ENCODE measurements at places on chromosomes 12 and 14. TPM values are rescaled to one million over a fixed set of nuclear protein-coding genes. Genes with fewer than 3 reads are reported as not detected.

KRT73 gene
- not detected for polyA plus RNA-seq

LHX5 gene
- not detected for polyA plus RNA-seq

- DNase-seq = no peak
Observed at GRCh38 chr12:62709311-62709710, 225.6 kb downstream of the PPM1H start.

- no peak for DNase-seq
Observed at GRCh38 chr14:99544991-99545390, 59.0 kb downstream of the CCDC85C start.

DNA sequence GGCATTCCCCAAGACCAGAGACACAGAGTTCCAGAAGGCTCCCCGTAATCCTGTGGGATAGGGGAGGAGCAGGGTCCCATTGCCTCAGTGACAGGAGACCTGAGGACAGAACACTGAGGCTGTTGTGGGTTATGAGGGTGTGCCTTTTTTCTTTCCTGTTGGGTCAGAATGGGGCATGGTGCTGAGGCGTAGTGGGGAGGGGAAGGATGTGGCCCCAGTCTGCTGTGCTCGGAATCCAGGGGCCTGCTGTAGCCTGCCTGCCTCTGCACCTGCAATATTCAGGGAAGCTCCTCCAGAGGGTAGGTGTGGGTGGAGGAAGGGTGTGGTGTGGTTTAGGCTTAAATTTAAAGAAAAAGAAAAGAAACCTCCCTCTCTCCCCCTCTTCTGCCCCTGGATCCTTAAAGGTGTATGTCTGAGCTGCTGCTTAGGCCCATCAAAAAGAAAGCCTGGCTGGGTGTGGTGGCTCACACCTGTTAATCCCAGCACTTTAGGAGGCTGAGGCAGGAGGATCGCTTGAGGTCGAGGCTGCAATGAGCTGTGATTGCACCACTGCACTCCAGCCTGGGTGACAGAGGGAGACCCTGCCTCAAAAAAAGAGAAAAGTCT is 18.7 kb downstream of the PLEKHG3 start:
- DNase-seq = no peak

DNA sequence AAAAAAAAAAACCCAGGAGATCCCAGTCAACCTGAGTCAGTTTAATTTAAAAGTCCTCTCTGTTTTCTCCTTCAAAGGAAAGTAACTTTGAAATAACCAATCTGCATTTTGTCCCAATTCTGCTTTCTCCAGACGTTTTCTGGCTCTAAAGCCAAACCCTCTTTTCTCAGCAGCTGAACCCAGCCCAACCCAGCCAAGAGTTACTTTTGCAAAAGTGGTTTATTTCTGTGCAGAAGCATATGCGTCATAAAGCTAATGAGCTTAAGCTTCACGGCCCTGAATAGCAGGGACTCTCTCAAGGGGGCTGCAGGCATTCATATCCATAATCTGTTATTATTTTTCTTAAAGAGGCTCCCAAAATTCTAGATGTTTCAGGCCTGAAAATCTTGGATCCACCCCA is 176.6 kb downstream of the GALC start:
- DNase-seq = no peak

DNA sequence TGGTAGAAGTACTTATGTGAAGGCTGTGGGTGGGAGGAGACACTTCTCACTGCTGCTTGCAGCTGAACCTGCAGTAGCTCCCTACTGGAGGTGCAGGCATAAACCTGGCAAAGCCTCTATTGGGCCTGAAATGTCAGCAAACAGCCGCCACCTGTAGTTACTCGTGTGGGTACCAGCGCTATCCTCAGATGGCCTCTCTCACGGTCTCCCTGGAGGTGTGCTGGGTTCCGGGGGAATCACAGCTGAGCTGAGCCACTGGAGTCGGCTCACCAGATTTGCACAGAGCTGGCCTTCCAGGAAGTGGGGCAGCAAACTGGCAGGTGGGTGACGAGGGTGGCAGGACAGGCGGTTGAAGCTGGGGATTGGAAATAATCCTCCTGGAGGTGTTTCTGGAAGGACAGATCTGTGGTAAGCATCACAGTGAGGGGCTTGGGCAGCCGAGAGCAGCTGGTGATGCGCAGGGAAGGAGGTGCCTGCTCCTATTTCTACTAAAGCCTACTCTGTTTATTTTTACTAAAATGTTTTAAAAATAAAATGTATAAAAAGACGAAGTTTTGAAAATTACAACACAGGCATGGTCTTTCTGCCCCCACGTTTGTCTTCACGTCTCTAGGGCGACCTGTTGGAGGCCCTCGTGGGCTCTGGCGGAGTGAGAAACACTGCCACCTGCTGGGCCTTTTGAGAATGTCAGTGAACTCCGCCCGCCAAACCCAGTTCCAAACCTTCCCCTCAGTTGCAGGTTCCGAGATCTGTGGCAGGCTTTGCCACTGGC is 67.8 kb upstream of the PLEKHG3 start:
- no peak for DNase-seq

GRCh38 chr14:58882577-58883018 is 244.8 kb downstream of the DACT1 start:
- no peak for DNase-seq

GRCh38 chr12:6202304-6202703 is 2.1 kb downstream of the CD9 start:
- no peak for DNase-seq

All from BJ (cell line).